ENCODE measurements at places on chromosomes 4 and X.

- no peak for DNase-seq
These were observed 120.0 kb downstream of the PDLIM5 start for GRCh38 chr4:94571715-94572114.

- no peak for DNase-seq
These were observed 34.5 kb upstream of the MAP3K15 start for GRCh38 chrX:19549838-19550237.

DNA sequence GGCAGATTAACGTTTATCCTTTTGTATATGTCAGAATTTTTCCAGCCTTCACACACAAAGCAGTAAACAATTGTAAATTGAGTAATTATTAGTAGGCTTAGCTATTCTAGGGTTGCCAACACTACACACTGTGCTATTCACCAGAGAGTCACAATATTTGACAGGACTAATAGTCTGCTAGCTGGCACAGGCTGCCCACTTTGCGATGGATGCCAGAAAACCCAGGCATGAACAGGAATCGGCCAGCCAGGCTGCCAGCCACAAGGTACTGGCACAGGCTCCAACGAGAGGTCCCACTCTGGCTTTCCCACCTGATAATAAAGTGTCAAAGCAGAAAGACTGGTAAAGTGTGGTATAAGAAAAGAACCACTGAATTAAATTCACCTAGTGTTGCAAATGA, 94.8 kb downstream of the TET2 start:
- no peak for DNase-seq

- DNase-seq, result no peak
These were observed 180.2 kb upstream of the TET2 start for GRCh38 chr4:104966349-104967033.

DNA sequence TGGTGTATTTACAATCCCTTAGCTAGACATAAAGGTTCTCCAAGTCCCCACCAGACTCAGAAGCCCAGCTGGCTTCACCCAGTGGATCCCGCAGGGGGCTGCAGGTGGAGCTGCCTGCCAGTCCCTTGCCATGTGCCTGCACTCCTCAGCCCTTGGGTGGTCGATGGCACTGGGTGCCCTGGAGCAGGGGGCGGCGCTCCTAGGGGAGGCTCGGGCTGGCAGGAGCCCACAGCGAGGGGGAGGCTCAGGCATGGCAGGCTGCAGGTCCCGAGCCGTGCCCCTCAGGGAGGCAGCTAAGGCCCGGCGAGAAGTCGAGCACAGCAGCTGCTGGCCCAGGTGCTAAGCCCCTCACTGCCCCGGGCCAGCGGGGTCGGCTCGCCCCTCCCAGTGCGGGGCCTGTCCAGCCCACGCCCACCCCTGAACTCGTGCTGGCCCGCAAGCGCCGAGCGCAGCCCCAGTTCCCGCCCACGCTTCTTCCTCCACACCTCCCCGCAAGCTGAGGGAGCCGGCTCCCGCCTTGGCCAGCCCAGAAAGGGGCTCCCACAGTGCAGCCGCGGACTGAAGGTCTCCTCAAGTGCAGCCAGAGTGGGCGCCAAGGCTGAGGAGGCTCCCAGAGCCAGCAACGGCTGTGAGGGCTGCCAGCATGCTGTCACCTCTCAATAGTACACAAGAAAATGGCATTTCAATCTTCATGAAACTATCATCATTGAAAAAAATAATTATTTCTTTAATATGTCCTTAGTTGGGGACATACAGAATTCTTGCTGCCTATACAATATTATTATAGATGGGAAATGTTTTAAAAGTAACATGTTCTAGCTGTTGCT, 189.1 kb downstream of the SLC7A11 start:
- no peak for DNase-seq

Data from left colon (tissue), 2 donors.